ENCODE measurements at places on chromosomes 4 and X.

DNA sequence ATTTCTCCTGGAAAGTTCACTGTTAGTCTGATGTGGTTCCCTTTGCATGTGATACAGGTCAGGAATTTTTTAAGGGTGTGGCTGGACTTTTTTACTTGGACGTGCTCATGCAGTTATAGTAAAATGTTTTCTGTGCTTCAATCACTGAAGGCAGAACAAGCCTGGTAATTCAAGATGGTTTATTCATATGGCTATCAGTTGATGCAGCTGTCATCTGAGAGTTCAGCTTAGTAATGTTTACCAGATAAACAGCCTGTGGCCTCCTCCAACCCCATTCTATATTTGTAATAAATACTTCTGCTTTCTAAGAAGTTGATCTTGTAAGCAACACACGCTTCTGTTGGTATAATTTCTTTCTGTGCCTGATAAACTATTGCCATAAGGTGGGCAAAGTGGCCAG lies 2105.9 kb downstream of the ARAP2 start:
- no peak for DNase-seq

DNA sequence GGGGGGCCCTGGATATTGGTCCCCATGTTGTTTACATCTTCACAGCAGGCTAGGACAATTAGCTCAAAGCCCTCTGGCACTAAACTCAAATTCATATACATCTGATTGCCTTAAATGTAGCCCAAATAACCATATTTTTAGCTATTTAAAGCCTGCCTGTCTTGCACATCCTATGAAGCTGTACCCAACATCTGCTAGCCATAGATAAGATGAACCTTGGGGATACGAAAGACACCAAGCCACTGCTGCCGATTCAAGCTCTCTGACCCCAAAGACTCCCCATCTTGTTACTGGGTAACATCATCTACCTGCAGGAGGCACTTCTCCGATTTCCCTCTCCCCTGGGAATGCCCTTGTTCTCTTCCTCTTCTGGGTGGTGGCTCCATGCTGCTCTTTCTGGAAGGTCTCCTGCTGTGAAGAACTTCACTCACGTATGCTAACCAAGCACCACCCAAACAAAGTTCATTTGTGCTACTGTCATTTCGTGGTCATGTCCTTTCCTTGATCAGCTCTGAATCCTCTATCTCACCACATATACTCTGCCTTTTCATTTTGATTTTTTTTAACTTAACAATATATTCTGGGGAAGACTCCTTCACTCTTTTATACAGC lies 107.7 kb upstream of the ATXN3L start:
- DNase-seq: no peak

GRCh38 chrX:9749146-9749692 lies 16.4 kb downstream of the GPR143 start:
- DNase-seq: no peak

- no peak for DNase-seq
Measured at GRCh38 chr4:186852073-186852420, 128.4 kb upstream of the FAT1 start.

DNA sequence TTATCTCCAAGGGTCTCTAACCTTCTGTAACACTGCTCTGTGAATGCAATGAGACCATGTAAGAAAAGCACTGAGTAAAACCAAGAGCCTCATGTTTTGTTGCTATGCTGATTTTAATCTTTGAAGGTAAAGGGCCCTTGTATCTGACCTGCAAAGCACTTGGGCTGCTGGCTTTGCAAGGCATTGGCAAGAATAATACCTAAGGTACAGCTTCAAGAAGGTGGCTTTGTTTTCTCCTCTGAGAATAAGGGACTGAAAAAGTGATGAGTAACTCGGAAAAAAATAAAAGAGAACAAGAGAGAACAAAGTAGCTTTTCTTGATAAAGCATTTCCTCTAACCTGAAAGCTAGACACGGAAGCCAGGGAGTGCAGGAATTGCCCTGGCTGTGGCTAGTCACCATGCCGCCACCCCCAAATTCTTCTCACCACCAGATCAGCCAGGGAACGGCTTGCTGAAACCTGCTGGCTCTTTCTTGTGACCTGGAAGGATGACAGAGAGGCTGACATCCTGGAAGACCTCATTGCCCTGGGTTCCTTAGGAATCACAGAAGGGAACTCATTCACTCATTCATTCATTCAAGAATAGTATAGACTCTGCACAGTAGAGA lies 41.8 kb upstream of the HS3ST1 start:
- no peak for DNase-seq

DNA sequence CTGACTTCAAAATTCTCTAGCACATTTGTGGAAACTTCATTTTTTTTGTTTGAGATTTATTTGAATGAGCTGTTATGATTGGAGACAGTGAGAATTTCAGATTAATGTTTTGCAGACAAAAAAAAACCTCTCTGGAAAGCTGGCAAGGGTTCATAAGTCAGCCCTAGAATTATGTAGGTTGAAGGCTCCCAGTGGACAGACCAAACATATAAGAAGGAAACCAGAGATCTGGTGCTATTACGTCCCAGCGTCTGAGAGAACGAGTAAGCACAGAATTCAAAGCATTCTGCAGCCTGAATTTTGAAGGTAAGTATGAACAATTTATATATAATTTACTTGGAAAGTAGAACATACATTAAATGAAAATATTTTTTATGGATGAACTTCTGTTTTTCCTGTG lies at the start of gene AGTR2:
TSS of gene AGTR2 (plus strand) at position 234 of the 400 bp plus-strand sequence. CDS start 1,537 bp downstream, outside the sequence.
- no peak for DNase-seq

GRCh38 chrX:154490414-154491083 lies at the start of gene SLC10A3:
SLC10A3 (minus strand) TSS chrX:154490629; CDS start chrX:154488940, 1,689 bp downstream.
- DNase-seq: peak; percentile 87

GRCh38 chrX:40177942-40178715 lies 80.4 kb upstream of the BCOR start:
- DNase-seq: no peak

DNA sequence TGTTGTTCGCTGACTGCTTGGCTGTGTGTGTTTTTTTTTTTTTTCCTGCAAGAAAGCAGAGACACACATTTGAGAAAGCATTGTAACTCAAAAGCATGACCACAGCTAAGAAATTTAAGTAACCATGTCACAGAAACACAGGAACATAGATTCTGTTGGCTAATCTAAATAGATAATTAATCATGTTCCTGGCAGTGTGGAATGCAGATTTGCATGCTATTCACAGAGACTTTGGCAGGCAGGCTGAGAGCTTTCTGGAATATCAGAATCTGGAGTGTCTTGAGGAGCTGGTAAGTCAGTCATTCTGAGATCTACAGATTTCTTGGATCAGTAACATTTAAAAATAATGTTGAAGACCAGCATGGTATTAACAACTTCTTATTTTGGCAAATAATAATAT lies 33.2 kb upstream of the SMS start:
- no peak for DNase-seq

GRCh38 chrX:16589211-16589610 lies 60.7 kb upstream of the S100G start:
- no peak for DNase-seq

DNA sequence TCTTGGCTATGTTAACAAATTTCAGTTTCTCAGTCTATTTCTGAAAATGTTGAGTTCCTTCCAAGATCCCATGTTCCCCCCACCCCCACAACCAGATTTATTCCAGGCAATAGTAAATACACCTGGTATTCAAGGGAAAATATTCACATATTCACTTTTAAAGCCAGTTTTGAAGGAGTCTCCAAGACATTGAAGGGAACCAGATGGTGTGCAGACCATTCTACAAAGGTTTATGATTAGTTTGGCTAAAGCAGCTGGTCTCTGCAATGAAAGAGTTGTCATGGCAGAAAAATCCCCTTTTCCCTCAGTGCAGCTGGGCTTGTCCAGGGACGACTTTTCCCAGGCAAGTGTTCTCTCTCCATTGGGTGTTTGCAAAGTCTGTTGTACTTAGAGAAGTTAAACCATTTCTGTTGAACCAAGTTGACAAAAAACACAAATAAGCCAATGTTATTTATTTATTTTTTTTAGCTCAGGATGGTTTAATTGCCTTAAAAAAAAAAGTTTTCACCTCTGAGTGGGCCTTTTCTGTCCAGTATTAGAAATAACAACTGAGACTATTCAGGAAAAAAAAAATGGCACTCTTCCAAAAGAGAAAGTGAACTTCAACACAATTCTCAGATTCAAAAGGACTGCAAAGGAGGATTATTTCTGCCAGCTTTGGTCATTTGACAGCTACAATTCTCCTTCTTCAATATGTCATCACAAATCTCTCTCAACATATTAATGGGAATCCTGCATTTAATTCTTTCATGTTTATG lies 410.6 kb downstream of the IL1RAPL1 start:
- DNase-seq: no peak

DNA sequence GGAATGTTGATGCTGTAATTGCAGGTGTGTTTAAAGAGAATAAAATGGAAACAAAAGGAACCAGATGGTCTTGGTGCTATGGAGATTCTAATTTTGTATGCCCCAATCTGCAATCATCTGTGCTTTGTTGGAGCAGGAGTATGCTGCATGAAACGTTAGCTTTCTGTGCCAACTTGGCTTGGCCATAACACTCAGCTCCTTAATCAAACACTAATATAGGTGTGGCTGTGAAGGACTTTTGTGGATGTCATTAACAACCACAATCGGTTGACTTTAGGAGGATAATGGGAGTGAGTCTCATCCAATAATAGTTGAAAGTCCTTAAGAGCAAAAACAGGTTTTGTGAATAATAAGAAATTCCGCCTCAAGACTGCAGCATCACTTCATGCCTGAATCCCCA lies 399.2 kb downstream of the NLGN4X start:
- DNase-seq: no peak

- DNase-seq: no peak
Measured at GRCh38 chr4:147830102-147830463, 98.2 kb downstream of the ARHGAP10 start.

DNA sequence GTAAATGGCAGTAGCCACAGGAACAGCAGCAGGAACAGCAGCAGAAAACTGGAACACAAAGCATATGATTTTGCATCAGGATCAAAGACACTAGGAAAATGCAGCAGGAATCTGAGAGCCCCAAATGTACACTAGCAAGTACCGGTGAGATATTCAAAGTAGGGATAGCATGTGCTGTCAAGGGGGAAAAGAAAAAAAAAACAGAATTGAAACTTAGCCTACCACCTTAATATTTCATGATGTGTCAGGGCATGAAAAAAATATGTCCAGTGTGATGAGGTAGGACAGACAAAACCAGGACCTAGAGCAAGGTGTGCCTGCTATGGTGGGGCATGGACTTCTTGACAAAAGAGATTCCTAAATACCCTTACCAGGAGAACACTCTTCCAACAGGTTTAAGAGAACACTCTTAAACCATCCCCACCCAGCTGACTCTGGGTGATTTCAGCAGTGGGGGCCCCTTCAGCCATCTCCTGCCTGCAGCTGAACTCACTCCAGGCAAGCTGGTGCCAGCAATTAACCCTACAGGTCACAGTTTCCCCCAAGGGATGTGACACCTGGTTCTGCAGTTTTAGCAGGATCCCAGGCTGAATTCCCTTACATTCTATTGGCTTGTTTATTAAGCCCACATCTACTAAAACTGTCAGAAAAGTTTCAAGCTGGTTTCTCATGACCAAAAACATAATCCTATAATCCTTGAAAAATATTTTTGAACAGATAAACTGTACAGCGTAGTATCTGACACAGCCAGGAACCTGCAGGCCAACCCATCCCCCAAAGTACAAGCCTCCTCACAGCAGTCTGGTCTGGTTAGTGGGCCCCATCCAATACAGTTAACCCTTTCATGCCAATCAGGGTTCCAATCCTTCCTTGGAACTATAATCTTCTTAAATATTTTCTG lies 62.9 kb upstream of the FMR1 start:
- no peak for DNase-seq

- peak; percentile 60 for DNase-seq
Measured at GRCh38 chr4:80072228-80072743, 743 bp downstream of the ANTXR2 start.

- DNase-seq: no peak
Measured at GRCh38 chr4:18051281-18051680, 29.7 kb upstream of the LCORL start.

- DNase-seq: no peak
Measured at GRCh38 chr4:156734965-156735895, 236.4 kb downstream of the PDGFC start.

DNA sequence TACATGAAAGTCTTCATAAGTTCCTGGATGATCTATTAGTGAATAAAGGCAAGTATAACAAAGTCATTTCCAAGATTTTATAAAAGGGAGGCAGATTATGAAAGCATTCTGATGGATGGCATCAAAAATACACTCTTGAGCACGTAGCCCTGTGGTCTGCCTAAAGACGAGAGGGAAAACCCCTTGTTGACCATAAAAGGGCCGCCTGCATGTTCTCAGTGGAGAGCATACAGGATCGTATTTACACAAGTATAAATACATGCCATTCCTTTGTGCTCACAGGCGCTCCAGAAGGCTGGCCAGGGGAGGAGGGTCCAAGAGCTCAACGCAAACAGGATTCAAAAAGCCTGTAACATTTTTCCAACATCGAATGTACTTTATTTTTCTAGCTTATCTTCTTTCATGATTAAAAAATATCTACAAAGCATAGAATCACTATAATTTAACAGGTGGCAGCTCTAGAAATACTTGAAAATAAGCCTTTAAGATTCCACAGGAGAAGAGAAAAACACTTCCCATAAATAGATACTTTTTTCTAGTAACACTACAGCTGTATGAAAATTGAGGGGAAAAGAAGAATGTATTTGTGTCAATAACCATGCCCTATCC lies 29.6 kb downstream of the PDGFC start:
- no peak for DNase-seq

DNA sequence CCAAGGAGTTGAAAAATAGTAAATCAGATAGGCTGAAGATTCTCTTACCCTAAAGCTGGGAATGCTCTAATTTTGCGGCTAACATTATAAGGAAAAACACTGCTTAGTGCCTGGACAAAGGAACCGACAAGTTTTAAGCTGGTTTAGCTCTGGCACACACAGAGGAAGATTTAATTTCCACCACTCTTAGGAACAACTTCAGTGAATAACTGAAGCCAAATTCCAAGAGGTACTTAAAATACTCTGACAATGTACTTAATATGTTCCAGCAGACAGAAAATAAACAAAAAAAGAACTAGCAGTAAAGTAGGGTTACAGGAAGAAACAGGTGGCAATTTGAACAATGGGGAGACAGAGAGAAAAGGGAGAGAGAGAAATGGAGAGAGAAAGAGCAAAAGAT lies 340.8 kb upstream of the NDST4 start:
- no peak for DNase-seq

DNA sequence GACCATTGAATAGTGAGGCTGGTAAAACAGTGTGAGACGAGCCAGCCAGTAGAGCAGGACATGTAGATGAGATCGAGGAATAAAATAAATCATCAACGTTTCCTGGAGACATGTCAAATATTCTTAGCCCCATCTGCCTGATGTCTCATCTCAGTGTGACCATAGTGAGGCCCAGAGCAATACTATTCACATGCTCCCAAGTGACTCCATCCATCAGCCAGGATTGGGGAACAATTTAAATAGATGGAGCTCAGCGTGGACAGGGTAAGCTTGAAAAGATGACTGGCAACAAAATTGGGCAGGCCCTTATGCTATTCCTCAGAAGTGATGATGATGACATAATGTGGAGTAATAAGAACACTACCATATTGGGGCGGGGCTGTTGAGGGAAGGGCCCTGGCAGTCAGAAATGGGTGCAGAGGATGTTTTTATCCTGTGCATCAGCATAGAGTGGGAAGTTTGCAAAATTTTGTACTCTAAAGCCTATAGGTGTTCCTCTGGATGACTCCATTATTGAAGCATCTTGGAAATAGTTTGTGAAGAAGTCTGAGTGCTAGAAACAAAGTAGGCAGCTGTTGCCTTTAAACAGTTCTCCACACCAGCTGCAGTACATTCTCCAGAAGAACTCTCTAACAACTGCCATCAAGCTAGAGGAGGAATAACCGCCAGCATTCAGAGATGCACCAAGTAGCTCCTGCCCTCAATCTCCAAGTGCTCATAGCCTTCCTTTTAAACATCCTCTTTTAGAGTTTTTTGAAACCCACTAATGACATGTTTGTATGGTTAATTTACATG lies 333.0 kb downstream of the DCHS2 start:
- DNase-seq: no peak
